Caco-2 (cell line): ENCODE measurements at places on chromosomes 4 and X.

DNA sequence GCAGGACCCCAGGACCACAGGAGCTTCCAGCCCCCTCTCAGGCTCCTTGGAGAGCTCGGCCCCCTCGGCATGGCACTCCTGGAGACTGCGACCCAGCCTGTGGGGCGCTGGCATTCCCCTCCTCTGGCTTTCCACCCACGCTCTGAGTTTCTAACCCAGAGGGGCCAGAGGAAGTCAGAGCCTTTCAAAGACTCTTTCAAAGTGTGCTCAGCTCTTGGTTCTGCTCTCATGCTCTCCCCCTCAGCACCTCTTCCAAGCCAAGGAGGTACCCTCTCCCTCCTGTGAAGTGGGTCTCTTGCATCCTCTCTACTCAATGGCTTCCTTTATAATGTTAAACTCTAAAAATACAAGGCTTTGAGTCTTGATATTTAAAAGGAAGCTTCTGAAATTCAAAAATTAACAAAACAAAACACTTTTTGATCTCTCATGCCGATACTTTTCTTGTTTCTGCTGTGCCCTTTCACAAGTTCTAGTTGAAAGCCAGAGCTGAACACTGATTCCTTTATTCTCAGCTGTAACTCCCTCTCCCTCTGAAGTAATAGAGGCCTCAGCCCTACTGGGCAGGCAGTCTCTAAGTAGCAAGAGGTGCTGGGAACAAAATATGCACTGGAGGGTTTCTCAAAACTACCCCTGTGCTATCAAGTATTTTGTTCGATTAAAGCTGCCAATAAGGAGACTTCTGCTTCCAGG lies 82.8 kb downstream of the NAT8L start:
- DNase-seq = no peak

DNA sequence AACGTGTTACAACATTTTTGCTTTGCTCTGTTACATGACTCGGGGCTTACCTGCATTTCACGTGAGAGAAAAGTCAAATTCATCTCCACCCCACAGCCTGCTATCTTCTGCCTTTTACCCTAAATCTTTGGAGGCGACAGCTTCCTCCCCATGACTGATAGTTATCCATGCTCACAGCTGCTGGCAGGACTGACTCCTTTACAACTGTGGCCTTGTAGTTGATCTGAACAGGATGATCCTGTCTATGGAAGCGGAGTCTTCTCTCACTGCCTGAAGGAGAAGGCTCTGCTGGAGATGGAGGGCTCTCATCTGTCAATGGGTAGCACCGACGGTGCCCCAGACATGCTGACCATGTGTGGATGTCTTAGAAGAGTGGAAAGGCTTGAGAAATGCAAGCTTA lies 151.0 kb downstream of the CBR4 start:
- DNase-seq = no peak

DNA sequence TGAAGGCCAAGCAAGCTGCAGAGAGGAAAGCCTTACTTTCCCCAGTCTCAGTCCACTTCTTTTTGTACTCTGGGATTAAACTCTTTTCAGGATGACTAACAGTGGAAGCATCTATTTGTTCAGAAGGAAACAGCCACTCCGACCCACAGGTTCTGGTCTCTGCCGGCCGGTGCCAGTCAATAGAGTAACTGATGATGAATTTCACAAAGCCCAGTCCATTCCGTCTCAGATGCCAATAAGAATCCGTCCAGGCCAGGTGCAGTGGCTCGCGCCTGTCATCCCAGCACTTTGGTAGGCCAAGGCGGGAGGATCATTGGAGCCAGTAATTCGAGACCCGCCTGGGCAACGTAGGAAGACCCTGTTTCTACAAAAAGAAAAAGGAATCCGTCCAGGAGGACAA lies 58.5 kb upstream of the HELT start:
- DNase-seq = no peak

GRCh38 chr4:124722071-124722470 lies 9.5 kb upstream of the ANKRD50 start:
- no peak for DNase-seq

GRCh38 chr4:25862411-25863346 lies at the start of gene SEL1L3:
Gene SEL1L3 (minus strand): TSS chr4:25862988. CDS start chr4:25862836, 152 bp downstream.
- peak; percentile 50 for DNase-seq

- DNase-seq = no peak
These were observed 240.7 kb upstream of the TRAM1L1 start for GRCh38 chr4:117326091-117326490.

- DNase-seq = no peak
These were observed 55.0 kb downstream of the RBM46 start for GRCh38 chr4:154836030-154836429.

DNA sequence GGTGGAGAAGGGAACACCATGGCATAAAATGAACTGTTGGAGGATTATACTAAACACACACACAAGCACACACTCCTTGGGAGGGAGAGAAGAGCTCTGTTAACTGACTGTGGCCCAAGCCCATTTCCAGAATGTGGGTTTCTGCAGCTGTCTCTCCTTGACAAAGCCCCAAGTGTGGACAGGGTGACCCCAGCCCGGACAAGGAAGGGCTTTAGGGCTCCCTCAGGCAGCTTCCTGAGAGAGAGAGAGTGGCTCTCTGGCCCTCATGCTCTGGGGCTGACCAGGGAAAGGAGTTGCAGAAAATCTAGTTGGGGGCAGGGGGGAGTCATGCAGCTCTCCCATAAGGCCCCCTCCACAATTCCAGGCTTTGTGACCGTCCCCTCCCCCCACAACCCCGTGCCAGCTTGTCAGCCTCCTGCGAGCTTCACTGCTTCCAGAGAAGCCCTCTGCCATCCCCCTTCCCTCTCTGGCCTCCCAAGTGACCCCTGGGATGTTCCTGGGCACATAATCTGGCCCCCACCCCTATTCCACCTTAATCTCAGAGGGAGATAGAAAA lies 590 bp downstream of the ARHGEF9 start:
- DNase-seq = no peak

- no peak for DNase-seq
These were observed 140.3 kb downstream of the PDHA2 start for GRCh38 chr4:95979961-95980876.

DNA sequence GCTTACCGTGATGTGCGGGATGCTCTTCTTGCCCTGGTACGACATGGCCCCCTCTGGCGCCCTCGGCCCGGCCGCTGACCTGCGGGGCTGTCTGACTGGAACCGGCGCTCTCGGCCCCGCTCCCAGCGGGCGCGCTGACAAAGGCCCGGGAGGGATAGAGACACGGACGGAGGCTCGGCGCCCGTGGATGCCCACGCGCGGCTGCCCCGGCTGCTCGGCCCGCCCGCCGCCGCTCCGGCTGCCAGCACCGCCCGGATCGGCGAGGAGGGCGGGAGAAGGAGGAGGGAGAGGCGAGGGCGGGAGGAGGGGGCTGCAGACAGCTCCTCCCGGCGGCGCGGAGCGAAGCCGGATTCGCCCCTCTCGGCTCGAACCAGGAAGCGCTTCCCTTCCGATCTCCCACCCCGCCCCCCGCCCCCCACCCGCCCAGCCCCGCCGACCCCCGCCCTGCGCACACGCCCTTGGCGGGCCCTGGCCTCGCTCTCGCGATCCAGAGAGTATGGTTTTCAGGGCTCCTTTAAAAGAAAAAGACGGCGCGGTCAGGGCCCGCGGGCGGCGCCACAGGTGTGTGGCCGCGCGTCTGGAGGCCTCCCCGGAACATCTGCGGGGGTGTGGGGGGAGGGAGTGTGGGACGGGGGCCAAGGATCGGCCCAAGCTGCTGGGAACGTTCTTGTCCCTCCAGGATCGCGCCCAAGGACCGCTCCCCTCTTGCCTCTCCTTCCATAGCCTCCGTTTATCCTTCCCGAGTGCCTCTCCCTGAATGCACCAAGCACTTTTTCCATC lies 4.5 kb downstream of the CRMP1 start:
- no peak for DNase-seq
